ENCODE measurements at places on chromosomes 6 and 20. TPM values are rescaled to one million over a fixed set of nuclear protein-coding genes. Genes with fewer than 3 reads are reported as not detected.
A peak's percentile ranks its signal among the peaks of the same experiment; 100 is the strongest.

GRCh38 chr20:23120936-23121750 is 35.0 kb upstream of the CD93 start:
- H3K27me3 ChIP-seq = no peaks in the 10 kb centered on the region
- H3K4me1 ChIP-seq = peaks cover 44% of the 10 kb centered on the region
- no peak overlapping the region for H3K27ac ChIP-seq
- no peak overlapping the region for H3K4me3 ChIP-seq

DNA sequence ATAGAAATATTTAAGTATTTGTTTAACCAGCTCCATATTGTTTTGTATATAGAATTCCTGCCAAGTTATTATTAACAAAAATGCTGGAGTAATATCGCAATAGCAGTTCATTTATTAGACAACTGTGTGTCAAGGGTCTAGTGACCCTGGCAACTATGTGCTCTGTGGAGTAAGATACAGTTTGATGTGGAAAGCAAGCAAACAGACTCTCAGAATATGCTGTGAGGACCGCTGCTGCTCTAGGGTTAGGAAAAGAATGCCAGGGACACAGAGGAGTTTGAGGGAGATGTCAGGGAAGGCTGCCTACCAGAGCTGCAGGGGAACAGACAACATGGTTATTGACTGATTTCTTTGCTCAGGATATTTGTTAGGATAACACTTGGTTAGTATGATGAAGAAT is 71.2 kb downstream of the HIVEP1 start:
- H3K27me3 ChIP-seq = no peaks in the 10 kb centered on the region
- DNase-seq = no peak
- no peak overlapping the region for H3K4me3 ChIP-seq
- H3K27ac ChIP-seq = no peak overlapping the region
- H3K36me3 ChIP-seq = no peaks in the 10 kb centered on the region

DNA sequence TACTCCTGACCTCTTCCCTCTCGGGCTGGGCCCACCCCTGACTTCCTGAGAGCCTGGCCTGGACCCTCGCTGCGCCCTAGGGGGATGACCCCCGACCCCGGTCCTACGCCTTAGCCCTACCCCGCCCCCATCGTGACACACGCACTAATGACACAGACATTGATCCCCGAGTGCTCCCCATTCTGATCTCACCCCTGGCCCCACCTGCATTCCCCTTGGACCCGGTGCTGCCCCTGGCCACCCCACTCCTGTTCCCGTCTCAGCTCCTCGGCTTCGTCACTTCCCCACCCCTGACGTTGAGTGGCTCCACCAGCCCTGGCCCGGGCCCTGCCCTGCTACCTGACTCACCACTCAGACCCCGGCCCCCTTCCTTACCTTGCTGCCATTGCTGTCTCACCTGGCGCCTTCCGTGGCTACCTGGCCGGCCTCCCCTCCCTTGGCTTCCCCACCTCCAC is 12.1 kb downstream of the RBCK1 start:
- no peaks in the 10 kb centered on the region for H3K27me3 ChIP-seq
- H3K27ac ChIP-seq = no peak overlapping the region
- H3K4me3 ChIP-seq = no peak overlapping the region
- H3K4me1 ChIP-seq = peaks cover 10% of the 10 kb centered on the region
- H3K36me3 ChIP-seq = peaks cover 63% of the 10 kb centered on the region

MAS1L gene
- not detected for polyA plus RNA-seq

GRCh38 chr6:122726649-122727048 is 52.9 kb upstream of the FABP7 start:
- no peaks in the 10 kb centered on the region for H3K4me1 ChIP-seq
- DNase-seq = no peak
- no peak overlapping the region for H3K4me3 ChIP-seq
- no peaks in the 10 kb centered on the region for H3K36me3 ChIP-seq
- H3K27me3 ChIP-seq = no peaks in the 10 kb centered on the region
- no peak overlapping the region for H3K27ac ChIP-seq

DNA sequence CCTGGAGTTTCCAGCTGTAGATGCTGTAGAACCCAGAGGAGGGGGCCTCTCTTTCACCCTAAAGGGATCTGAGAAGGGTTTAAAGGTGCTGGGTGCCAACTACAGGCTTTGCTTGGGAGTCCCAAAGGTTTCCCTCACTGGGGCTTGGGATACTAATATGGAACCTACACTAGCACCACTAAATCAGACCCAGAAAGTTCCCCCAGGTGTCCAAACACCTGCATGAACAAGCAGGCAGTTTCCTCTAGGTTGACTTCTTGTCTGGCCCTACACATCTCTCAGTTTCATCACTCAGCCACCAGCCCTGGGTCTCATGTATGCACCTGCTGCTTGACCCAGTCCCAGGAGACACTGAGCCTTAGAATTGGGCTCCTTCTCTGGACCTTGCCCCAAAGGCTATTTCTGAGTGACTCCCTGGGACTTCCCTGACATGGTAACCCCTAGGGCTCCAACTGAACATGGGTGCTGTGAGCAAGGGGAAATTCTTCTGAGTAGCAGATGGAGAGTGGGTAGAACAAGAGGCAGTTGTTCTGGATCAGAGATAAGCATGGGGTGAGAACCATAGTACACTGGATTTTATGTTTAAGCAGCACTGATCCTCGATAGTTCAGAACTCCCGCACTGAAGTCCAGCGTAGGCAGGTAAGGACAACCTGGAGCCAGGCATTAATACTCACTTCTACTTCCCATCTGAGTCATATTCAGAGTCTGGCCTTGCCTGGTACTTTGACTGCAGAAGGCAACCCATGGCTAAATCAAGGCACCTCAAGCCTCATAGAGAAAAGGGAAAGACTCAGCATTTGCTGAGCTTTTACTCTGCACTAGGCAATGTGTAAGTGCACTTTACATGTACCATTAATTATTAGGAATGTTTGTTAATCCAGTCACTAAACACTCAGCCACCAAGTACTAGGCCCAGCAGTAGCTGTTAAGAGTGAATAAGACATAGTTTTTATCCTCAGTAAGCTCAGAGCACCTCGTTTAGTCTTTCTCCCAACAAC is 16.8 kb downstream of the BCL2L1 start:
- no peak overlapping the region for H3K4me3 ChIP-seq
- DNase-seq = no peak
- H3K27ac ChIP-seq = no peak overlapping the region
- no peaks in the 10 kb centered on the region for H3K27me3 ChIP-seq

POM121L2 gene
- not detected for polyA plus RNA-seq

DNA sequence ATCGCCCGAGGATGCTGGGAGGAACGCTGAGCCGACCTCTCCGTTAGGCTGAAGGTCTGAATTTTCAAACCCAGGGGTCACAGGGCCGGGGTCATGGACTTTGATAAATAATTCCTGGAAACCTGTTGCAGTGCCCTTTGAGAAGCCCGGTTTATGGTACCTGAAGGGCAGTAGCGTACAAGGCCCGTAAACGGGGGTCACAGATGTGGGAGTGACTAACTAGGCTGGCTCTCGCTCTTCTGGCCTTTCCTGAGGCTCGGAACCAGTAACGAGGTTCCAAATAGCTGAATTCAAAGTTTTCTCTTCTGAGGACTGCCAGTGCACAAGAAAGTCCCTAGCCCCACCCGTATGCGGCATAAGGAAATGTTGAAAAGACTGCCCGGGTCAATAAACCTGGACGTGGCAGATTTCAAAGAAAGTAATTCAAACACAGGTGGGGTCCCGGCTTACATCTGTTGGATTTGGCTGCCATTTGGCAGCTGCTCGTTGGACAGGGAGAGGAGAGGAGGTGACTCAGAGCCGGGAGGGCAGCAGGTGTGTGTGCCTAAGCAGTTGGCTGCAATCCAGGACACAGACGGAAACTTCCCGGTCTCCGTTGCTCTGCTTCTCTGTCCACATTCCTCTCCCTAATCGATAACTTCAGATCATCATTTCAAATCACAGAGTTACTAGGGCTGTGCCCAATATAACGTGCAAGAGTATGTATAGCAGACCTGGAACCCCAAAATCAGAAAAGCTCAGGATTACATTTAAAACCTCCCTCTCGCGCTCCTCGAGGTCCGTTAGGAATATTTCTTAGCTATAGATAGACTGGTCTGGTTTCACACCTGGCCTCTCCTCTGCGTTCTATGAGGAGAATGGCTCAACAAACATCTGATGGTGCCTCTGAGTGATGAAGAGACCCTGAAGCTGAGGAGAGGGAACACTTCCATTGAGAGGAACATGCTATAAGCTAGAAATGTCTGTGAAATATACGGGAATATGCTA is 765 bp upstream of the GMDS start:
- H3K27ac ChIP-seq = peak overlapping the region; percentile 89
- H3K36me3 ChIP-seq = peaks cover 9% of the 10 kb centered on the region
- peak overlapping the region; percentile 87 for H3K4me3 ChIP-seq

DNA sequence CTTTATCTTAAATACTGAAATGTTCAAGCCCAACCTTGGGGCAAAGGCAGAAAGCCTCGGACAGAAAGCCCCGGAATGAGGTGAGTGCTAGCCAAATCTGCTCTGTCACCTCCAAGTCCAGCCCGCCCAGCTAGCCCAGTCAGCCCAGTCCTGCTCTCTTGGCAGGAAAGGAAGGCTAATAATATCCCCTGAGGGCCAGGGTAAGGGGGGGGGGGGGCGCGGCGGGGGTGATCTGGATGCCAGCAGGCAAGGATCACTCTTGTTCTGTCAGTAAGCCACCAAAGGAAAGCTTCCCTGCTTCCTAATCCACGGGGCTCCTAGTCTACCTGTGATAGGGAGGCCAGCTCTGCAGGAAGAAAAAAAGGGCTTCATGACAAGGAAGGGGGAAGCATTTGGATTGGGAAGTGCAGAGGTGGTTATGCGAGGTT is 1.1 kb downstream of the NDRG3 start:
- no peak overlapping the region for H3K4me3 ChIP-seq
- H3K27me3 ChIP-seq = no peaks in the 10 kb centered on the region
- no peak overlapping the region for H3K27ac ChIP-seq
- peak; percentile 16 for DNase-seq

DNA sequence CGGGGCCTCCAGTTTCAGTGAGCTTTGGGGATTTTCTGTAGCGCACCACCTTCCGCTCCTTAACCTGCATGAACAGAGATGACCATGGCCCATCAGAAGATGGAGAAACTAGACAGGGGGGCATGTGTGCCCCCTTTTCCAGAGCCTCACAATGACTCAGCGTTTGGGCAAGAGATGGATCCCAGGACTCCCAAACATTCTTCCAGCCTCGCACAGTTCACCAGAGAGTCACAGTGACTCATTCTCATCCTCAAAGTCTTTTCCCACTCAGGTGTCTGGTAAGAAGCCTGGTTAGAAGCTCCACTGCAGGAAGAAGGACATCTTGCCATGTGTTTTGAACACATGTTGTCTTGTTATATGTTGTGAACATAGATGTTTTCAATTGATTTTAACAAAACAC is 76.2 kb upstream of the FRMD1 start:
- no peak overlapping the region for H3K4me3 ChIP-seq
- DNase-seq = no peak
- peaks cover 20% of the 10 kb centered on the region for H3K27me3 ChIP-seq
- H3K27ac ChIP-seq = no peak overlapping the region
- no peaks in the 10 kb centered on the region for H3K36me3 ChIP-seq
- H3K4me1 ChIP-seq = peaks cover 27% of the 10 kb centered on the region

PLN gene
- polyA plus RNA-seq = 6.3 TPM

DNA sequence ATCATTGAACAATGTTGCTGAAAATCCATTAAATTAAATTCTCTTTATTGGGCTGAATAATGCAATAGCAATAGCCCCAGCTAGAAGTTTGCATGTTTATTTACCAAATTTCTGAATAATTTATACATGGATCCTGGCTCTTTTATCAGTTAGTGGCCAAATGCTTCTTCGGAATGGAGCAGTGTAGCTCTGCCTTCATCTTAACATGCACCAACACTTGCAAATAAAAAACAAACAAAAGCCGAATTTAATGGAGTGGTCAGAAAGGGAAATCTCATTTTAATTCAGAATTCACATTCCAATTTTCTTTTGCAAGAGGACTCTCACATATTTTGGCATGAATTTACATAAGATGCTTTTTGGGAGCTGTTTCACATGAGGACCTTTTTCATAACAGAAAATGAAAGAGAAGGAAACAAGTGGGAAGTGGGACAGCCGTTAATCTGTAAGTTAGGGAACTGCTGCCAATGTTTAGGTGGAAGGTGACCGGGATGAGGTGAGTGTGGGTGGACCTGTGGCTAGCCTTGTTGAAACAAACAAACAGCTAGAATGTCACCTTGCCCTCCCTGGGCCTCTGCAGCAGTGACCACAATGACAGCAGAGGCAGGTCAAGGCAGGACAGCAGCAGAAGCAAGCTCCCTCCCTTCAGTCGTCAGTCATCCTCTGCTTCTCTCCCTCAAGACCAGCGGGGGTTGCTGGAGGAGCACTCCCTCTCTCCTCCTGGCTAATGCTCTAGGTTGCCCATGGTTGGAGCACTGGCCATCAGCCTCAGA is 73.2 kb downstream of the INSM1 start:
- DNase-seq = no peak
- no peaks in the 10 kb centered on the region for H3K4me1 ChIP-seq
- H3K4me3 ChIP-seq = no peak overlapping the region
- H3K27me3 ChIP-seq = no peaks in the 10 kb centered on the region
- no peaks in the 10 kb centered on the region for H3K36me3 ChIP-seq

BFSP1 gene
- 2.3 TPM for polyA plus RNA-seq

- H3K4me1 ChIP-seq = peaks cover 20% of the 10 kb centered on the region
- DNase-seq = no peak
- no peak overlapping the region for H3K27ac ChIP-seq
- peaks cover 10% of the 10 kb centered on the region for H3K27me3 ChIP-seq
- no peaks in the 10 kb centered on the region for H3K36me3 ChIP-seq
- no peak overlapping the region for H3K4me3 ChIP-seq
Observed at GRCh38 chr6:36361071-36361470, 24.4 kb upstream of the BNIP5 start.

- H3K36me3 ChIP-seq = no peaks in the 10 kb centered on the region
- no peak overlapping the region for H3K4me3 ChIP-seq
Observed at GRCh38 chr20:17228624-17229061, 1.8 kb downstream of the PCSK2 start.

HS3ST5 gene
- 1.0 TPM for polyA plus RNA-seq

SGK2 gene
- 1.6 TPM for polyA plus RNA-seq

- no peaks in the 10 kb centered on the region for H3K36me3 ChIP-seq
- H3K4me1 ChIP-seq = peaks cover 4% of the 10 kb centered on the region
- H3K27me3 ChIP-seq = no peaks in the 10 kb centered on the region
- DNase-seq = peak; percentile 54
- H3K4me3 ChIP-seq = peak overlapping the region; percentile 42
Observed at GRCh38 chr20:25750765-25751696, 54.4 kb upstream of the ZNF337 start.

DDX43 gene
- 0.47 TPM for polyA plus RNA-seq

MYMX gene
- polyA plus RNA-seq = 27.1 TPM

- H3K27me3 ChIP-seq = peaks cover 5% of the 10 kb centered on the region
- no peak overlapping the region for H3K27ac ChIP-seq
- H3K4me1 ChIP-seq = peaks cover 15% of the 10 kb centered on the region
- DNase-seq = no peak
Observed at GRCh38 chr20:58143531-58143930, 84.9 kb downstream of the ANKRD60 start.
